ENCODE measurements at places on chromosomes 2 and 18.
A peak's percentile ranks its signal among the peaks of the same experiment; 100 is the strongest.

DNA sequence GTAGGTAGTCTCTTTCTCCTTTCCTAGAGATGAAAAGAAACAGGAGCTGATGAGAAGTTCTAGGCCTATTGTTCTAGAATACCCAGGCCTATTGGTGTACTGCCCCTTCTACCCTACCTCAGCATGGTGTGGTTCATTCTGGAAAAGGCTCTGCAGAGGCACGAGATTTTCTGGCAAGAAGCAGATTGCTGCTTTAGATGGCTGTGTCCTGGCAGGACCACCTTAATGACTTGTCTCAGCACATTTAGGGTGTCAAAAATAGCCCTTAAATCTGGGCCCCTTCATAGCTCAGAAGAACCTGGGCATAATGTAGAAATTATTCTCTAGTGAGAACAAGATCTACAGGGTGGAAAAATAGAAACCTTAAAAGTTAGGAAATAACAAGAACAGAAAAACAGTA, 87.9 kb downstream of the BCL2L11 start:
- DNase-seq = no peak

DNA sequence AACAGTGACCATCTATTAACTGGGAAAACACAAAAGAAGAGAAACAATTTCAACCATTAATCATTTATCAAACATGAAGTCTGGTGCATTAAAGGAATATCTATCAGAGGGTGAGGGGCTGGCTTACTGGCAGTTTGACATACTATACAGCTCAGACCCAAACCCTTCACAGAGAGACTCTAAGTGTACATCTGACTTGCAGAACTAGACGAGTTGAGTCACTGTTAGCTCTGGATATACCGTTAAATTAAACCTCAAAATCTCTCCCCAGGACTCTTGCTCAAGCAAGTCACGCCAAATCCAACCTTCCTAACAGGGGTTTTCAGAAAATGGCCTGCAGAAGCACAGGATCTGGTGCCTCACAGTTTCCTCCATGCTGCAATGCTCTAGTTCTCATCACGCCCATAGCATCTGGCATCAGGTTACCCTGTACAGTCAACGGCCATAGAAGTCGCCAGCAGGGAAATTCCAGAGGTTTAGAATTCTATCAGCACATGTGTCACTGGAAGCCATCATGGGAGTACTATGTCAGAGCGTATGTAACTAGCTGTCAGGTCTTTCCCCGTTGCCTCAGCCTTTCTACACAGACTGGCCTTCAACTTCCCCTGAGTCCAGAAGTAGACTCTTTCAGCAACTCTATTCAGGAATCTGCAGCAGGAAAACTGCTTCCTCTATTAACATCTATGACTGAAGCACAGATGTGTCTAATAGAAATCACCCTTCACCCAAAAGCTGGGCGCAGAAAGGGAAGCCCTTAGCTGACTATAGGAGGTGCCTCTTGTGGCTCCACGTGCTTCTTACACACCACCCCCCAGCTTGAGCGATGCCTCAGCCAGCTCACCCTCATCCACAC, 9.3 kb downstream of the TGOLN2 start:
- DNase-seq = peak; percentile 53

- no peak for DNase-seq
These were observed 49.7 kb upstream of the RAPH1 start for GRCh38 chr2:203584784-203585183.

GRCh38 chr2:234169674-234170073, 119.2 kb downstream of the SPP2 start:
- DNase-seq = no peak

- DNase-seq = no peak
These were observed 263.1 kb upstream of the ID2 start for GRCh38 chr2:8418721-8419120.

DNA sequence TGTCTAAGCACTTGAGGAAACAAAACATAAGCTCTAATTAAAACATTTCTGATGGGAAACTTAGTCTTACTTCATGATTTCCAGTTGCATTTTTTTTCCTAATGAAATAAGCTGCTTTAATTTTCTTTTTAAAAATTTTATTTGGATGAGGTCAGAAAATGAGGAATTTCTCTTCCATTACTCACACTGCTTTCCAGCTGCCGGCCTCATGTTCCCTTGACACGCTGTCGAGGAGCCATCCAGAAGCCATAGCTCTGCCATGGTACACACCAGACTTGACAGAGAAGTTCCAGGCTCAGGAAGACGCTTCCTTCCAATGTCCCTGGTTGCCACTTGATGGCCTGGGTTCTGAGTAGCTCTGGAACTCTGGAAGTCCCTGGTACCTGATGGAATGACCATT, 12.1 kb upstream of the MAPRE2 start:
- peak; percentile 67 for DNase-seq

DNA sequence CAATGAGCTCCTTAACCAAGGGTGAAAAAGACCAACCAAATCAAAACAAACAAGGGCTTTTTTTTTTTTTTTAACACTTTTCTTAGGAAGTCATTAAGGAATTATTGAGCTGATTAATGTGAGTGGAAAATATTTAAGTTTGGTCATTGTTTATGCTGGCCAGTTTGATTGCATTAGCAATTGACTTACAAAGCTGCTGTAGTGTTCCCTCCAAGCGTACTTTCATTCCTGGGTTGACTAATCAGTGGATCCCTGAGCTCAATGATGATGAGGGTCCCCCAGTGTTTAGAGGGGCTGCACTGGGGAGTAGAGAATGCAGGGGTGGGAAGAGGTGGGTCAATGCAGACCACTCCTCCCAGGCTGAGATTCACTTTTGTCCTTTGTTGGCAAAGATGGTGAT, 119.3 kb downstream of the PRKCE start:
- no peak for DNase-seq

DNA sequence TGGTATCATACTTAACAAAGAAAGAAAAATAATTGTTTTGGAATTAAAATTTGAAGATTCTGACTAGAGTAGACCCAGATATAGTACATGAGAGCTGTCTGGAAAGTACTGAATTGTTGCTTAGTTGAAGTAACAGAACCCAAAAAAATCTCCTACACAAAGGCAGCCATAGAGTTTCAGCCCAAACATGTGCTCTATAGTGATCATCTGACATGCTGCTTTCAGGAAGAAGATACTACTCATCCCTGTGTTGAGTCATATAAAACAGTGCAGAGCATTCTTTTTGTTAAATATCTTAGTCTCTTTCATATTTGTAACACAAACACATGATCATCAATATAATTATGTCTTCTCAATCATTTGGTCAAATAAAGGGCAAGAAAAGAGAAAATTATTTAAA, 84.8 kb upstream of the PTPRM start:
- no peak for DNase-seq

DNA sequence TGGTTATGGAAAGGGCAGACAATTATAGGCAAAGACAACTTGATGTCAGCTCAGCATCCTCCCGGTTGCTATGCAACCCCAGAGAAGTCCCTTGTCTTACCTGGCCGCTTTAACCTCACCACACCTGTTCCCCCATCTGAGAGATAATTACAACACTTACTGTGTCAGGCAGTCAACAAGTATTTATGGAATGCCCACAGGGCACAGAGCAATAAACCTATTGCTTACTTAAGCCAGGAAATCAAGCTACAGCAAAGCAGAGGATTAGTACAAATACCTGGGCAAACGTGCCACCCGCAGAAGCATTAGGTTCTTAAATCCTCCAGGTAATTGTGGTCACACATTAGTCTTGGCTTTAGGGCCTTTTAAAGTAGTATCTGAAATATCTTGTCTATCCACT, 320.4 kb upstream of the REV1 start:
- DNase-seq = no peak

GRCh38 chr2:2422621-2423020, 91.5 kb upstream of the MYT1L start:
- no peak for DNase-seq

DNA sequence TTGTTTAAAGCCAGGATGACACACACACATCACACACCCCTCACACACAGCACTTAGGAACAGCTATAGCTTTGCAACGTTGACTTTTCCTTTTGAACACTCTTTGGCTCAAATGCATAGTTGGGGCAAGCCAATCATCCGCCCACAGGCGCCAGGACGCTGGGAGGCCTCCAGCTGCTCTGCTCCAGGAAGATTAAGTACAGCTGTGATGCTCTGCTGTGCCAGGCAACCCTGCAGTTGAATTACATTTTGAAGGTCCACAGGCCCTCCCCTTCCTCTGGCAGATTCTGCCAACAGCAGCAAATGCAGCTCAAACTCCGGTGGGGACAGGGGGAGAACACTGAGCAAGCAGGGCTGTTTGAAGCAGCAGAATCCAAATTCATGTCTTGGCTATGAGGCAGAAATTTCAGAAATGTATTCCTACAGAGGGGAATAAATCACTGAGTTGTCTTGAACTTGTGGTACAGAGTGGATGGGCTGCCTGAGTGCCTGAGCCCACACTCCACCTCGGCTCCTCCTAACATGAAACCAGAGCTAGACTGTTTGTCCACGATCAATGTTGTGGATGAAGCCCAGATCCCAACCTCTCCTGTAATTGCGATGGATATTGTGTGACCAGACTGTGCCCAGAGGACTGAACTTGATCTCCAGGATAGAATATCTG, 86.5 kb upstream of the PPP1CB start:
- peak; percentile 86 for DNase-seq

DNA sequence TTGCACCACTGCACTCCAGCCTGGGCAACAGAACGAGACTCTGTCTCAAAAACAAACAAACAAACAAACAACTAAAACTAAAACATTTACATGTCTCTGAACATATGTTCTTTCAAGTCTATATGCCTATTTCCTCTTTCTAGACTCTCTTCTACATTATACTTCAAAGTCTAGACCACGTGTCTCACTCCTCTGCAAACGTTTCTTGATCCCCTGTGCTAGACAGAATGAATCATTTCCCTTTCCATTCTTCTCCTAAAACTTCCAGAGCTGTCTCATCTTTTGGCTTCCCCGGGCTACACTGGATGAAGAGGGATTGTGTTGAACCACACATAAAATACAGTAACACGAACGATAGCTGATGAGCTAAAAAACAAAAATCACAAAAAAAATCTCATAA, 67.1 kb downstream of the BAZ2B start:
- peak; percentile 5 for DNase-seq

- DNase-seq = no peak
These were observed 223.3 kb upstream of the ATP5MC3 start for GRCh38 chr2:175404839-175405238.

- DNase-seq = peak; percentile 34
These were observed 921 bp downstream of the RPE start for GRCh38 chr2:210003359-210003758.

- no peak for DNase-seq
These were observed 36.9 kb upstream of the BMPR2 start for GRCh38 chr2:202339071-202339870.

DNA sequence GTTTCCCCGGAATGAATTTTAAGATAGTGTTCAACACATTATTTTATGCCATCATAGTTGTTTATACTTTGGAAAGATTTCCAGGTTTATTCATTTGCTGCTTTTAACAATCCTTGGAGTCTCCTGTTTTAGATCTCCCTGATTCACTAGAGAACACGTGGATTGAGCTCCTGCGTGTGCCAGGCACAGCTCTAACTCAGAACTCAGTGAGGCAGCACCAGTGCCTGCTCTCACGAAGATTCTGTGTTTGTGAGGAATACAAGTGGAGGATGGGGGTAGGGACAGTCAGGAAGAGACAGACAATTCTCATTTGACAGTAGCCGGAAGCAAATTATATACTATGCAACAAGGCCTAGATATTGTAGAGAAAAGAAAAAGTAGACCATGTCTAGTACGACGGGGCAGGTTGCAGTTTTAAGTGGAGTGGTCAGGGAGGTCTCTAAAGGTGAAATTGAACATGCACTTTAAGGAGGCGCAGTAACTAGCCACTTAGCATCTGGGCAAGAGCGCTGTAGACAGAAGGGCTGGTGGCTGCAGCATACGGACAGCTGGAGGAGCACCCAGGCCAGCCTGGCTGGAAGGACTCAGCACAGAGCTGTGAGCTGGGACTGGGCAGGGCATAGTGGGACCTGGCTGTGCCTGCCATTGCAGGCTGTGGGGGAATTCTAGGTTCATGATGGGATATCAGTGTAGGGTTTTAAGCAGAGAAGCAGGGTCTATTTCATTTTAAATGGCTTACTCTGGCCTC, 24.3 kb downstream of the RNF144A start:
- DNase-seq = no peak

DNA sequence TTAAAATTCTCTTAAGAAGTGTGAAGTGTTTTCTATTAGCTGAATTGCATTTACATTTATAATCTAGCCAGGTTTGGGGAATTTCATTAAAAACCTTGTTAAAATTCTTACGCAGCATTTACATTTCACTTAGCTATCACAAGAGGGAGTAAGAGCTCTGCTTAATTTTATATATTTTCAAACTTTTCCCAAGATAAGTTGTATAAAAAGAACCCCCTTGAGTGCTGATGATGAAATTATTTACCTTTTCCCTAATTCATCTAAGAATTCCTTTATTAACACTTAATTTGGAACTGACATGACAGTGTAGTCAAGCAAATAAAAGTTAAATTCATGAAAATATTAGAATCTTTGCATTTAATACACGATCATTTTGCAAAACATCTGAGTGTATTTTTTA, 54.2 kb upstream of the ZSWIM2 start:
- peak; percentile 13 for DNase-seq

- DNase-seq = peak; percentile 48
These were observed at the start of gene LDLRAD4 for GRCh38 chr18:13218368-13218991. Gene LDLRAD4, plus strand, starts transcription at chr18:13218760.

- DNase-seq = no peak
These were observed 14.9 kb upstream of the GNAL start for GRCh38 chr18:11674119-11674518.

DNA sequence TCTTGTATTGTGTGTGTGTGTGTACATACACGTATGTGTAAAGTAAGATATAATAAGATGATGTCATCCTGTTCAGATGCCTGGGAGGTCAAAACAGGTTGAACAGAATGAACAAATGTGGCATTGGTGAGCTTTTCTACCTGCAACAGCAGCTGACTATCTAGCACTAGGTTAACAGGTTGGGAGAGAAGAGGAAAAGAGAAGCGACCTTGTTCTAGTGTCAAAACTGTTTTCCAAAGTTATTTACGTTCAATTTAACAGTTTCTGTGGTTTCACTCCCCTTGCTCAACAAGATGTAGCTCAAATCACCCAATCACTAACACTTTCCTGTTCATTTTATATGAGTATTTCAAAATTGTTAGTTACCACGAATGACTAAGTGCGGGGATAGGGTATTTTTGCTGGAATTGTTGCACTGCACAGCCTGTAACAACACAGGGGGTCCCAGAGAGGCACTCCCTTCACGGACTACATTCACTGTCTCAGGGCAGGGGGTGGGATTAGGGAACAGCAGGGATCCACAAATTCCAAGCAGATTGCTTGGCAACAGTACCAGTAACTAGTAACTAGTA, 67.5 kb upstream of the DTNB start:
- DNase-seq = no peak

DNA sequence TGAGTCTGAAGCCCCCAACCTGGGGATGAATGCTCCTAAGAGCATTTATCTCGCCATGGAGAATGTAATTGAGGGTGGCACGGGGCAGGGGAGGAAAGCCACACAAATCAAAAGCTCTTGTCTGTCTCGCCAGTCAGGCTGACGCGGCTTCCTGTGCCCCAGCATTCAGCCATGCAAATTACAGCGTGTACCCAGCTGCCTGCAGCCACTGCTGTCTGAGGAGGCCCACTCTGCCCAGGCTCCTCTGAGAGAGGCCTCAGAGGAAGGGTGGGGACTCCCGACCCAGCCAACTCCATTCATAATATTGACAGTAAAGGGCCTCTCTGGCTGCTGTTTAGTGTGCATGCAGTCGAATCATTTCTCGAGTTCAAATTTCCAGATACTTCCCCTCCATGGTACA, 22.0 kb downstream of the SMAD7 start:
- peak; percentile 55 for DNase-seq

- DNase-seq = no peak
These were observed 830.4 kb downstream of the GALR1 start for GRCh38 chr18:78080081-78080480.

GRCh38 chr2:210536973-210537650, 19.3 kb upstream of the CPS1 start:
- DNase-seq = no peak

Measured in GM03348 (cell line).